Stimulated activated CD4-positive, alpha-beta T cell treated with anti-CD3 and anti-CD28 coated beads, Interleukin-2, amount 100 ng/mL, for 48 hours (primary cell): ENCODE measurements at places on chromosomes 13 and 19.

GRCh38 chr19:11234486-11235075 is 4.8 kb upstream of the ANGPTL8 start:
- no peak for DNase-seq

DNA sequence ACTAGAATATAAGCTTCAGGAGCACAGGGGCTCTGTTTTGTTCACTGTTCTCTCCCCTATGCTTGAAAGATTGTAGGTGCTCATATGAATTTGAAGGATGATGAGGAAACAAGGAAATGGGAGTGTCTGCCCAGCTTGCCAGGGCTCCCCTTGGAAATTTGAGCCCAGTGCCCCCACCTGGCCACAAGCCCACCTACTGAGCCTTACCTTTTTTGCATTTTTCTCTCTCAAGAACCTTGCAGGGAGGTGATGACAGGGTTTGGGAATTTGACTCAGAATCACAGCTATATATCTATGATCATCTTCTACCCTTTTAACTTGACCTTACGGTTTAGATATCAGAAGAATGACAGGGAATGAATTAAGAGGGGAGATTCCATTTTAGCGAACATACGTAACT is 33.8 kb downstream of the SERP2 start:
- no peak for DNase-seq

- DNase-seq: no peak
Observed at GRCh38 chr13:40136896-40137295, 481.4 kb downstream of the COG6 start.

DNA sequence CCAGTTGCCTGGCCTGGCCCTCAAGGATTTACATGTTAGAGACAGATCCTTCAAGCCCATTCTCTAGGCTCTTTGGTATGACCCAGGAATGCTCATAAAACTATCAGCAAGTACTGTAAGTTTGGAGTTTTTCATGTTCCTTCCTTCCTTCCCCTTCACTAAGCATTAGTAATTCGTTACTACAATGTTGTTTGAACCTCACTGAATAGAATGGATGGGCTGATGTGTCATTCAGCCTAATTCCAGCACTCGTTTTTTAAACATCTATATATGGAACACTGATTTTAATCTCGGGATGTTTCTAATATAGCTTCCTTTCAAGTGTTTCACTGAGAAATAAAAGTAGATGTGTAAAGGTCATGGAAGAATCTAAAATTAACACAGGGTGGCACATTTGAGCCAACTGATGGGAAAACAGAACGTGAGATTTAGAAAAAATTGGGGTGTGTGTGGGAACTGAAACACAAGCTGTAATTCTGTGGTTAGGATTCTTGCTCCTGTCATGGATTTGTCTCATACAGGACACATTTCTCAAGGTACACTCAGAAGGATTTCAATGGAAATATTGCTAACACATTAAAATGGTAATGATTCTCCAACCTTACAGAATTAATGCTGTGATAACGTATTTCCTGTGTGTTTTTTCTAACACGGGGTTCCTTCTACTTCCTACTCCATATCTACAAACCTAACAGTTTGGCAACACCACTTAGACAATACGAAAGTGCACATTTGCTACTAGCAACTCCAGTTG is 93.4 kb downstream of the FLT1 start:
- DNase-seq: no peak

DNA sequence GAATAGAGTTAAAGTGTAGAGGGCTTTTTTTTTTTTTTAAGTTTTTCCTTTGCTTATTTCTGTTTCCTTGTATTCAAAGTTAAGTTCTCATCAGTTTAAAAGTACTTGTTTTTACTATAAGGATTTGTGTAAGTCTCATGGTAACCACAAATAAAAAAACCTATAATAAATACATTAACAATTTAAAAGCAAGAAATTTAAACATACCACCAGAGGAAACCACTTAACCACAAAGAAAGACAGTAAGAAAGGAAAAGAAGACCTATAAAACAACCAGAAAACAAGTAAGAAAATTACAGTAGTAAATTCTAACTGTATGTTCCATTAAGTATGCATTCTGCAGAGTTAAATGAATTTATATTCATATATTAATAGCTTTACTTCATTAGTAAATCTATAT is 999.1 kb upstream of the ATXN8OS start:
- no peak for DNase-seq

GRCh38 chr19:18788529-18789421 is 2.3 kb downstream of the COMP start:
- no peak for DNase-seq

GRCh38 chr13:60143775-60144174 is 20.0 kb downstream of the DIAPH3 start:
- DNase-seq: no peak

DNA sequence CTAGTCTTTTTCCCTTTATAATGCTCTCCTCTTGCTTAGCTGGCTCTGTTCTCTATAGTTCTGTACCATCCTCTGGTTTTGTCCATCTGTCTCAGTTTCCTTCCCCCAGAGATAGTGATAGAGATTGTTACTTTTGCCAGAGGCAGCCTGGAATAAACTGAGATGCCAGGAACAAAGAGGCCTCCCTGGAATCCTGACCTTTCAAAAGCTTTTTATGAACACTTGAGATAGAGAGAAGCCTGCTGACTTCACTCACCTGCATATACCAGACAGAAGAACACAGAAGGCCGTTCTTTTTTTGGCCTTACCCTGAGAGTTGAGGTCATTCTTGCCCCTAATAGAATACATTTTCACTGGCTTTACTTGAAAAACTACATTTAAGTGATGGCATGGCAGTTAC is 150.2 kb downstream of the LHFPL6 start:
- no peak for DNase-seq

DNA sequence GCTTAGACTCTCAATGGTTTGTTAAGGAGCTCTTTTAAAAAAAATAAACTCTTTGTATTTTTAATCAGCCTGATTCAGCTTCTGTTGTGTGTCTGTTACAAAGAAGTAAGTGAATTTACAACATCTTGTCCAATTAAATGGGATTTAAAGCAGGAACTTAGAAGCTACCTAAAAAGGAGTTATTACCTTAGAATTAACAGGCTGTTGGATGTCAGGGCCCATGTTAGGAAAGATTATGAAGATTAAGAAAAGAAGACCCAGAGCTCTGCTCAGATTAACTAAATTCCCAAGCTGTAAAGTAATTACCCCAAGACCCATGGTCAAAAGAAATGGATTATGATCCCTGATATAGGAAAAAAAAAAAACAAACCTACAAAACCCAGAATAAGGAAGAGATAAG is 44.1 kb upstream of the ZNF780A start:
- DNase-seq: no peak

DNA sequence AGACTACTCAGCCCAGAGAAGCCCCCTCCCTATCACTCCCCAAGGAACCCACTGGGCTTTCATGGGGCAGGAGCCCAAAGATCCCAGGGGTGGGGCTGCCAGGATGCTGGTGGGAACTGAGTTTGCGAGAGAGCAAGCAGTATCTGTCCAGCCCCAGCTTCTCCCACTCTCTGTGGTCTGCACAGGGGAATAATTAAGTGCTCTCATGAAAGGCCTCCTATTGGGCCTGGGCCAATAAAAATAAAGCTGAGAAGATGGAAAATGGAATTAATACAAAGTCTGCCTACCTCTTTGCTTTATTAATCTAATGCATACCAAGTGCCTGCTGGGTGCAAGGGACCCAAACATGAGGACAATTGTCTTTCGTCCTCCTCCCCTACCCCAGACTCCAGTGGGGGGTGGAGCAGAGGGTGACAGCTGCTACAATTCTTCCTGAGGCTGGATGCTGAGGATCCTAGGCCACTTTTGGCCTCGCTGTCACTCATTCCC is 5.4 kb downstream of the DDX39A start:
- DNase-seq: no peak

- no peak for DNase-seq
Observed at GRCh38 chr19:47343194-47343802, 5.8 kb upstream of the DHX34 start.

DNA sequence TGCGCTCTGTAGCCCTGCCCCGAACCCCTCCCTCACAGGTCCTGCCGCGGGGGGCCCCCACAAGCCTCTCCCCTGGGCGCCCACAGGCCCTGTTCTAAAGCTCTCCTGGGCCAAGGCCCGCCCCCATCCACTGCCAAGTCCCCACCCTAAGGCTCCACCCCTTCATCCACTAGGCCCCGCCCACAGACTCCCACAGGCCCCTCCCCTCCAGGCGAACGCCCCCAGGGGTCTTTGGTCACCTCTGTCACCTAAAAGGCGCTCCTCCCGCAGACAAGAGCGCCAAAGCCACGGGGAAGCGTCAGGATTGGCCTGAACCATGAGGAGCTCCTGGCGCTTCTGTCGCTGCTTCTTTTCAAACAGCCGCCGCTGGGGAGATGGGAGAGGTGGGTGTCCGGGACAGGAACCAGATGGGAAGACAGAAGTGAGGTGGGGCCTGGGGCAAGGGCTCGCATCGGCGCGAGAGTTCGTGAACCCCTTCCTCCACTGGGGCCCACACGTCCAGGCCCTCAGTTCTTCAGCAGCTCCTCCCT is 2.3 kb downstream of the TULP2 start:
- no peak for DNase-seq
